Omental fat pad (tissue), 4 donors: ENCODE measurements at places on chromosomes 2 and 18. TPM values are rescaled to one million over a fixed set of nuclear protein-coding genes. Genes with fewer than 3 reads are reported as not detected.

The RGPD3 gene
- 0.84 TPM for total RNA-seq

The LIMS3 gene
- total RNA-seq: 1.2 TPM

The DAW1 gene
- 1.9 TPM for total RNA-seq

The PRKD3 gene
- 35.8 TPM for total RNA-seq

The FKBP1B gene
- total RNA-seq: 9.6 TPM

The TOGARAM2 gene
- 0.19 TPM for total RNA-seq

The DSG4 gene
- 0.19 TPM for total RNA-seq

The MOGAT1 gene
- 2.4 TPM for total RNA-seq

The CTAGE1 gene
- total RNA-seq: not detected

The ANKRD30B gene
- total RNA-seq: 0.36 TPM

The CENPA gene
- total RNA-seq: 1.1 TPM

The EFR3B gene
- total RNA-seq: 0.63 TPM

The COL4A3 gene
- 1.7 TPM for total RNA-seq

DNA sequence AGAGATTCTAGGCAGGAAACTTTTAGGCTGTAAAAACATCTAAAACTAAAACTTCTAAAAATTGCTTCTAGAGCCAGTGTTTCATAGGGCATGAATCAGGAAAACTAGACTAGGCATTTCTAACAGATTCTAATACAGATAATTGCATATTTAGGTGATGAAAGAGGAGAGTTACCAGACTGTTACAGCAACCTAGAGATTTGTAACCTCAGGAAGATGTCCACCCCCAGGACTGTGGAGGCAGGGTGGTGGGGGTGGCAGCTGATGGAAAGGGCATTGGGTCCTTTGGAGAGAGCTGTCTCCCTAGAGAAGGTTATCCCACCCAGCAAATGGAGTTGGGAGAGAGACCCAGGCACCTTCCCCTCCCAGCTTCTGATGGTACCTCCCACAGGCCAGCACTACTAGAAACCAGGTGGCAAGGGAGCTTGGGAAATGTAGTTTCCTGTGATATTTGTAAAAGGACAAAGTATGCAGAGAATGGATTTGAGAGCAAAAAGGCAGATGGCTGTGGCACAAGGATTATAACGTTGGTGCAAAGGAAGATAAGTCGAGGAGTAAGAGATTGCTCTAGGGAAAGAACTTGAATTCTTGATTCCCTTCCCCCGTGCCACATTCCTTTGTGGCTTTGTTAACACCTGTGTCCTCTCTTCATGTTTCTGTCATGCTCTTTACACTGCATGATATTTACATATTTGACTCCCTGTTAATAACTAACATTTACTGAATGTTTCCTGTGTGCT is 75.6 kb upstream of the MGAT5 start:
- DNase-seq: no peak

GRCh38 chr2:88666576-88666975 is 24.9 kb upstream of the RPIA start:
- DNase-seq: no peak

- DNase-seq: no peak
These were observed 173.5 kb downstream of the FMNL2 start for GRCh38 chr2:152508446-152508845.

DNA sequence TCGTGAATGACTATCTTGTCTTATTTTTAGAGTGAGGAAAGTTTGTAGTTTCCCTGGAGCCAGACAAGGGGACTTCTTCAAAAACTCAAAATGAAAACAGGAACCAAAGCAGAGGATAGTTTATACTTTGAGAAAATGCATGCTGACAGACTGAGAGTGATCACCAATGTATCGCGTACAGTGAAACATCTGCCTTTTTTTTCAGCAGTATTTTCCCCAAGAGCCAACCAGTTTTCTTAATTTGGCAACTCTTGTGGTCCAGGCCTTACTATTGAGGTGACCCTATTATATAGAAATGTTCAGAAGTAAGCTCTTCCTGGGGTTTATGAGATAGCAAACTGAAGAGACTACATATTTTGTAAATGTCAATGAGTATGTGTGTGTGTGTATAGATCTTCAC is 153.7 kb upstream of the VRK2 start:
- DNase-seq: no peak

- DNase-seq: no peak
These were observed 952.4 kb downstream of the EPHA4 start for GRCh38 chr2:220619525-220620220.

- no peak for DNase-seq
These were observed 557 bp downstream of the DCC start for GRCh38 chr18:52340406-52341102.

DNA sequence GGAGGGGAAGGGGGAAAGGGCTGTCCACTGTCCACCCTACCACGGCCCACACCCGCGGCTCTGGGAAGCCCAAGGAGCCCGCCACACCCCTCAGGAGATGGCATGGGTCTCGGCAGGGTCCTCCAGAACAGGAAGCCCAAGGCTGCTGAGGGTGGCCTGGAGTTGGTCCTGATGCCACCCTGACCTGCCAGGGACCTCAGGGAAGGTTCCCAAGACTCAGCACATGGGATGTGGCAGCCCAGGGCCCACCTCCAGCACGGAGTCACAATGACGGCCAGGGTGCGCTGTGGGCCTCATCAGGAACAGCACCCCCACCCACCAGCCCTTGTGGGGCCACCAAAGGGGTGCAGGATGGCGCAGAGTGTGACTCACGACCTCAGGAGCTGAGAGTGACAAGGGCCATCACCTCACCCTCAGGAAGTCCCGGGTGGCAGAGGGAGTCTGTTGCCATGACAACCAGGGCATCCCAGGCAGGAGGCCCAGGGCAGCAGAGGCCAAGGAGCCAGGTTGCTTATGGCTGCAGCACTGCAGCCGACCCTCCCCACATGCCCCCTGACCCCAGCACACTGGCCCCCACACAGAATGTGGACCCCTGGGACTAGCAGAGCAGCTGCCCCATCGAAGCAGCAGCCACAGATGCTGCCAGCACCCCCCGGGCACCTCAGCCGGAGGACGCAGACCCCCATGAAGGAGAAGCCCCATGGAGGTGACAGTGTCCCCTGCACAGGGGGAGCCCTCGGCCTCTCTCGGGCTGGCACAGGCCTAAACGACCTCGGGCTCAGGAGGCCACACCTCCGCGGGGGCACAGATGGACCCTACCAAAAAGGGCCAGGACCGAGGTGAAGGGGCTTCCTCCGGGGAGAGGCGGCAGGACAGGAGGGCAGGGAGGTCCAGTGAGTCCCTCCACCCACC is 34.3 kb downstream of the KIF1A start:
- DNase-seq: no peak

- no peak for DNase-seq
These were observed 103.6 kb upstream of the CELF4 start for GRCh38 chr18:37668971-37669747.

GRCh38 chr18:62399781-62400308 is 74.7 kb downstream of the TNFRSF11A start:
- DNase-seq: no peak

GRCh38 chr2:51918113-51918512 is 886.2 kb upstream of the NRXN1 start:
- no peak for DNase-seq

DNA sequence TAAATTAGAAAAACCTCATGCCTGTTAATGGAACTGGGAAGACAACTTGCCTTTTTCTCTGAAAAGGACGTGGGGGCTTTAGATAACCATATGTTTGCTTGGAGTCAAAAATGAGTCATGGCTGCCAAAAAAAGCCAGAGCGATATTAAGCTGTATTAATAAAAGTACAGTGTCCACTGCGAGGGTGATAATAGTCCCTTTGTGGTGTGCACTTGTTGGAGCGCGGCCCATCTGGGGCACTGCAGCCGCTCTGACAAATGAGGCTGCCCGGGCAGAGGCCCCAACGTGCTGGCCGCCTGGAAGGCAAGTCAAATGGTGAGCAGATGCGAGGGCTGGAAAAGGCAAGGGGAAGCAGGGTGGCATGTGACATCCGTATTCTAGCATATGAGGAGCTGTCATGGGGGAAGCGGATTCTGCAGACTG is 103.3 kb upstream of the NCK2 start:
- no peak for DNase-seq

- DNase-seq: no peak
These were observed 142.1 kb downstream of the CABLES1 start for GRCh38 chr18:23277399-23277798.

DNA sequence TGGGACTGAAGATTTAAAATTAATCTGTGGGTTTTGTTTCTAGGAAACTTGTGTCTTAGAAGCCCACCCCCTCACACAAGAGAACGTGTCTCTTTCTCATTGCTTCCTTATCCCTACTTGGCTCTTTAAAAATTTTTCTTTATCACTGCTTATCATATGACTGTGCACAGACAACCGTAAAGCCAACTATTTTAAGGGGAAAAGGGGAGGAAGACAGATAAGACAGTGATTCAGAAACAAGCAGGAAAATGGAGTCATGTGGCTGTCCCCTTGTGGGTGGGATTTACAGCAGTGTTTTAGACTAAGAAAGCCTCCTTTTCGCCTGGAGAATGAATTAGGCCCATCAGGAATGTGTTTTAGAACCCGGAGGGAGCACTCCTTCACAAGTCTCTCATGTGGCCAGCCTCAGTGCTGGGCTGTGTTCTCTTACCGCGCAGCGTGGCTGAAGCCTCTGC is 17.6 kb downstream of the PRKCE start:
- DNase-seq: no peak

- no peak for DNase-seq
These were observed 223.1 kb downstream of the ATAD2B start for GRCh38 chr2:23703583-23704385.

DNA sequence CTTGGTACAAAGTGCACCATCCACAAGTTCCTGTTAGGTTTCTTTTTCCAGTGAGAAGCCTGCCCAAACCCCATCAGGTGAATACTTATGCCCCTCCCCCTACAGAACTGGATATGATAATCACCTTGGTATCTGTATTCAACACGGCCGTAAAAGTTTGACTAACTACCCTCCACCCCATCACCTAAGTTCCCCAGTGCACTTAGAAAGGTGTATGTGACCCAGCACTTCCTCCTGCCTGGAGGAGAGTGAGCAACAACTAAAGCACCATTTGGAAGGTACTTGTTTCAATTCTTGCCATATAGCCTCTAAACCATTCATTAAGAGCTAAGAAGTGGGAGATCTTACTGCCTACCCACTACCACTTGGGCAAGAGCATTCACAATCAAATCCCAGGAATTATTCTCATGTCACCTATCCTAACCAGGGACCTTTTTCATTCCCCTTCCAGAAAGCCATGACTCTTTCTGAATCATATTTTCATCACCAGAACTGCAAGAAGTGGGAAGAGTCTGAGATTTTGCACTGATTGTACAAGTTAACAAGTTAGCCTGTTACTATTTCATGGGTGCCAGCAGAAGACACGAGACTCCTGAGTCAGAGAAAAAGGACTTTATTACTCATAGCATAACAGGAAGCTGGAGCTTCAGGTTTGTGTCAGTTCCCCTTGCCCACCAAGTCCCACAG is 53.5 kb upstream of the NDUFV2 start:
- no peak for DNase-seq

- no peak for DNase-seq
These were observed 57.0 kb upstream of the KCNG2 start for GRCh38 chr18:79740521-79741361.
